ENCODE measurements at places on chromosomes 3 and 15.
A peak's percentile ranks its signal among the peaks of the same experiment; 100 is the strongest.

DNA sequence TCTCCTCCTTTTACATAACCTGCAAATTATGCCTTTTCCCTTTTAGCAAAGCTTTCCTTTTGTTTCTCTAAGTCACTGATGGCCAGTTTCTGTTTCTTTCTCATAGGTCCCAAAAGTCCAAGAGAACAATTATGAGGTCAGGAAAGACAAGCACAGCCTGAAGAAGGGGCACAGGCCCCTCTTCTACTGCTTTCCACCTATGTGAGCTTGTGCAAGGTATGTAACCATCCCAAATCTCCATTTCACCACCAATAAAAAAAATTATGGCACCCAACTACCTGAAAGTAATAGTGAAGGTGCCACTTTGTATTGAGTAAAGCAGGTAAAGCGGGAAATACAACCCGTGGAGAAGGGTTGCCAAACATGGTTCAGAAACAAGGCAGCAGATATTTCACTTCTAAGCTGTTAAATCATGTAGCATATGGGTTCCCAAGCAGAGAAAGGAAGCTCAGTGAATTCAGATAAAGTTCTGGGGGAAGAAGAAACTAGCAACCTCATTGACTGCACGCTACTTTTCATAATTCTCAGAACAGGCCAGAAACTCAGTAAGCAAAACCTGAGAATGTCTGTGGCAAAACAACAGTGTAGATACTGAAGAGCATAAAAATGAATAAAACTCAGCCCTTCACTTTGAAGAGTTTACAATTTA, 4.2 kb downstream of the PLOD2 start:
- DNase-seq = no peak

DNA sequence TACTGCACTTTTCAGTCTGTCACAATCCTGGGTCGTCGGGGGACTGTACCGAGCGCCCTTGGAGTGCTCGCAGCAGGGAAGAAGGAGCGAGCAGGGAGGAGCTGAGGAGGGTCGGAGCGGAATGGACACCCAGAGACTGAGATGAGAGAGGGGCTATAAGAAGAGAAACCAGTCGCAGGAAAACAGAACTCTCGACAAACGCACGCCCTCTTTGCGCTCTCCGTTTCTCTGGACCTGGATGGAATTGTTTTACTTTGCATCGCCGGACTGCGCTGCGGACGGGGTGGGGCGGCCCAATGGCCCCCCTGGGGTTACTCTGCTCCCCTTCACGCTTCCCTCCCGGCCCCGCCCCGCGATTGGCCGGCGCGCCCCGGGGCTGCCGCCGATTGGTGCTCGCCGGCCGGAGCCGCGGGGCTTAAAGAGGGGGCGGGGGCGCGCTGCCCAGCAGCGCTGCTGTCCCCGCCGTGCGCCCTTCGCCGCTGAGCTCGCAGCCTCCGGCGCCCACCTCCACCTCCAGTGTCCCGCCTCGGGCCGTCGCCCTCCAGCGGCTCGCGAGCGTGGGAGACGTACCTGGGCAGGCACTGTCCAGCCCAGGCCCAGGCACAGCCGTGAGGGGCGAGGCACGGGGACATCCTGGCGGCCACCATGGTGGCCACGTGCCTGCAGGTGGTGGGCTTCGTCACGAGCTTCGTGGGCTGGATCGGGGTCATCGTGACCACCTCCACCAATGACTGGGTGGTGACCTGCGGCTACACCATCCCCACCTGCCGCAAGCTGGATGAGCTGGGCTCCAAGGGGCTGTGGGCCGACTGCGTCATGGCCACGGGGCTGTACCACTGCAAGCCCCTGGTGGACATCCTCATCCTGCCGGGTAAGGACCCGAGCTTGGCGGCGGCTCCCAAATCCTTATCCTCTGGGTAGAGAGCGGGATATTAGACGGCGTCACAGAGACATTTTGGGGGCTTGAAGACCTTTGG, at the start of gene CLDN11:
Gene CLDN11, plus strand, starts transcription at position 447 of the 977 bp plus-strand sequence. Its CDS starts 199 bp downstream, at position 646.
- no peak for DNase-seq

GRCh38 chr15:67096546-67097294, 31.3 kb downstream of the SMAD3 start:
- DNase-seq = no peak

GRCh38 chr3:37861620-37862041, at the start of gene CTDSPL:
TSS of gene CTDSPL (plus strand) at chr3:37861880. CDS start at chr3:37862200, 320 bp downstream.
- peak; percentile 44 for DNase-seq

- DNase-seq = no peak
Observed at GRCh38 chr15:81270781-81271491, 53.0 kb downstream of the STARD5 start.

DNA sequence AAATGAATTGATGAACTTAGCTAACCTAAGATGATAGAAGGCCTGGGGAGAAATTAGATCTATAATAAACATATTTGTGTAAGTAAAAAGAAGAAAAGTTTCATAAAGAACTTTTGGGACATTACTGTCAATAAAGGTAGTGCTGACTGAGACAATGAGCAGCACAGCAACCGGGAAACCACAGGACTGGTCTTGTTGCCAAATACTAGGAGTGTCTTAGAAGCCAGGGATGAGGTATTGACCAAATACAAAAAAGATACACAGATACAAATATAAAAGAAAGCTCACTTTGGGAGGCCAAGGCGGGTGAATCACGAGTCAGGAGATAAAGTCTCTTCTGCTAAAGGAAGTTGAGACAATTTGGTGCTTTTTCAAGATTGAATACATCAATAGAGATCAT, 362.4 kb upstream of the ZNF385D start:
- DNase-seq = no peak

DNA sequence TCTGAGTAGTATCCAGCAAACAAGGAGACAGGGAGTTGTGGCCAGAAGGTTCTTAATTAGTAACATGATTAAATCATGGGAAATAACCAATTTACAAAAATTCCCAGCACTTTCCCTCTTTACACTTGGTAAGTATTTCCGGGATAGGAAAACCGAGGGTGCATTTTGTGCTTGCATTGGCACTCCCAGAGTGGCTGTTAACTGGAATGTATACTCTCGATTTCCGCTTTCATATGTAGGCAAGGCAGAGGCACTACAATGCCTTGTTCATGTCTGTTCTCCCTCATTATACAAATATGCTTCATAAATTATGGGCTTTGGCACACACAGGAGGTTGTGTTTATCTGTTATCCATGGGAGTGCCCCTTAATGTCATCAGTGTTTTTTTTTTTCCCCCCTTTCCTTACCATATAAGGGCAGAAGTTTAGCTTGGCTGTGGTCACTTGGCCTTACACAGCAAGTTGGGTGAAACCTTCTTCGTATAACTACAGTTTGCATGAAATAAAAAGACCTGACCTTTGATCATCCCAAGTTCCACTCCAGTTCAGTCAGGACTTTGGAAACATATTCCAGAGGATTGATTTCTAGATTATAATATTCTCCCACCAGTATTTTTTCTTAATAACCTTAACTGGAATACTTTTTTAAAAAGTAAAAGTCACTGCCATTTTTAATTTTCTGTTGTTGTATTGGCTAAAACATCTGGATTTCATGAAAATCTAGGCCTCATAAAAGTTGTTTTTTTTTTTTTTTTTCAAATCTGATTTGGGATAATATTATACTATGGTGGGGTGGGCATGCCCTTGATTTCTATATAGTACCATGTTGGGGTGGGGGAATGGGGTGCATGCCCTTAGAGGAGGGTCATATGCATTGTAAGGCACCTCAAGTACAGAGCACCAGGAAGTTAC, 8.9 kb downstream of the TPM1 start:
- DNase-seq = no peak
